Testis (tissue), 5 donors: ENCODE measurements at places on chromosomes 12 and 14. TPM values are rescaled to one million over a fixed set of nuclear protein-coding genes. Genes with fewer than 3 reads are reported as not detected.

Gene GPATCH2L
- total RNA-seq, result 87.2 TPM

DNA sequence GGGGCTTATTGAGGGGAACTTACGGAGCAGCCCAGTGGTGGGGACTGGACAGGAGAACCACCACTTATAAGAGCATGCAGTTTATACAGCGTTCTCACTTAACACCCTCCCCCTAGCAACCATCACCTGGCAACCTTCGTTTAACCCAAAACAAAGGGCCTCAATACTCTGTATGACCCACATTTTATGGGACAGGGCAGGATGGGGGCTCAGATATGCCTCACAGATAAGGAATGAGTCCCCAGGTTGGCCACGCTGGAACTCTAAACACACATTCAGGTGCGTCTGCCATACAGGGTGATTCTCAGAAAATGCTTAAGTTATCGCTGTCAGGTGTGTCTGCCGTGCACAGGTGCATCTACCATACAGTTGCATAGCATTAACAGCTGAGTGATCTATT is 99.2 kb downstream of the GCH1 start:
- DNase-seq, result no peak

- no peak for DNase-seq
Observed at GRCh38 chr12:117046425-117046824, 52.8 kb downstream of the TESC start.

DNA sequence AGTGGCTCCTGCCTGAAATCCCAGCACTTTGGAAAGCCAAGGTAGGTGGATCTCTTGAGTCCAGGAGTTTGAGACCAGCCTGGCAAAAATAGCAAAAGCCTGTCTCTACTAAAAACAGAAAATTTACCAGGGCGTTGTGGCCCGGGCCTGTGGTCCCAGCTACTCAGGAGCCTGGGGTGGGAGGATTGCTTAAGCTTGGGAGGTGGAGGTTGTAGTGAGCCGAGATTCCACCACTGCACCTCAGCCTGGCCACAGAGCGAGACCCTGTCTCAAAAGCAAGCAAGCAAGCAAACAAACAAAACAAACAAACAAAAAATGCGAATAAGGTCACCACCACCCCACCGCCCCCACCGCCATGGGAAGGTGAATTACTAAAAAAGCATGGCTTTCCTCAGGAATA is 238.7 kb downstream of the ATXN7L3B start:
- no peak for DNase-seq

GRCh38 chr14:93016275-93016845 is 93.4 kb downstream of the CHGA start:
- DNase-seq, result no peak

Gene CHMP4A
- total RNA-seq, result 111 TPM

- DNase-seq, result no peak
Observed at GRCh38 chr14:66111891-66112290, 374.3 kb upstream of the CCDC196 start.

Gene CLEC2A
- not detected for total RNA-seq

Gene NDUFA9
- 19.0 TPM for total RNA-seq

GRCh38 chr12:60539592-60539991 is 943.8 kb downstream of the SLC16A7 start:
- DNase-seq, result peak; percentile 16

DNA sequence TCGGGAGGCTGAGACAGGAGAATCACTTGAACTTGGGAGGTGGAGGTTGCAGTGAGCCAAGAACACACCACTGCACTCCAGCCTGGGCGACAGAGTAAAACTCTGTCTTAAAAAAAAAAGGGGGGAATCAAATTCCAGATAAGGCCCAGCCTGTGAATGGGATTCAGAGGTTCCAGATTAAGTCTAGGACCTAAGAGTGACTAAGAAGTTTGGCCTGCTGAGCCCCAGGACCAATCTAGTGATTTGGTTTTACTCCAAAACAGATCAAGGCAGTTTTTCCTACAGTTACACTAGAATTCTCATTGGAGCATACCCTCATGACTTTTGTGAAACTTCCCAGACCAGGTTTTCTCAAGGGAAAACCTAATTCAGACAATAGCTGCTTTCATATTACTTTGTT is 22.8 kb downstream of the EXOC5 start:
- no peak for DNase-seq

Gene KCNH3
- 8.3 TPM for total RNA-seq
